ENCODE measurements at places on chromosomes 7 and 10.

DNA sequence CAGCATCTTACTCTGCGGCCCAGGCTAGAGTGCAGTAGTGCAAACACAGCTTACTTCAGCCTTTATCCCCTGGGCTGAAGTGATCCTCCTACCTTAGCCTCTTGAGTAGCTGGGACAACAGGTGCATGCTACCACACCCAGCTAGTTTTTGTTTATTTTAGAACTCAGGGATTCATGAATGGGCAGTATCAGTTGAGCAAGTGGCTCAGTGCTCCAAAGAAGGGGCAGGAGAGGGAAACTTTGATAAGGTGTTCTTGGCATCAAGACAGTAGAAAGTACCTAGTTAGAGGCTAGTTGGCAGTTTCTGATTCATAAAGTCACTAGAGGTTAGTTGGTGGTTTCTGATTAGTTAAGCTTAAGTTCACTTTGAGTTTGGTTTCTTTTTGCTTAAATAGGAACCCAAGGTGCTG is 18.4 kb downstream of the TRIM24 start:
- peak; percentile 43 for DNase-seq

- no peak for DNase-seq
These were observed 29.7 kb downstream of the AP3M1 start for GRCh38 chr10:74120911-74121310.

DNA sequence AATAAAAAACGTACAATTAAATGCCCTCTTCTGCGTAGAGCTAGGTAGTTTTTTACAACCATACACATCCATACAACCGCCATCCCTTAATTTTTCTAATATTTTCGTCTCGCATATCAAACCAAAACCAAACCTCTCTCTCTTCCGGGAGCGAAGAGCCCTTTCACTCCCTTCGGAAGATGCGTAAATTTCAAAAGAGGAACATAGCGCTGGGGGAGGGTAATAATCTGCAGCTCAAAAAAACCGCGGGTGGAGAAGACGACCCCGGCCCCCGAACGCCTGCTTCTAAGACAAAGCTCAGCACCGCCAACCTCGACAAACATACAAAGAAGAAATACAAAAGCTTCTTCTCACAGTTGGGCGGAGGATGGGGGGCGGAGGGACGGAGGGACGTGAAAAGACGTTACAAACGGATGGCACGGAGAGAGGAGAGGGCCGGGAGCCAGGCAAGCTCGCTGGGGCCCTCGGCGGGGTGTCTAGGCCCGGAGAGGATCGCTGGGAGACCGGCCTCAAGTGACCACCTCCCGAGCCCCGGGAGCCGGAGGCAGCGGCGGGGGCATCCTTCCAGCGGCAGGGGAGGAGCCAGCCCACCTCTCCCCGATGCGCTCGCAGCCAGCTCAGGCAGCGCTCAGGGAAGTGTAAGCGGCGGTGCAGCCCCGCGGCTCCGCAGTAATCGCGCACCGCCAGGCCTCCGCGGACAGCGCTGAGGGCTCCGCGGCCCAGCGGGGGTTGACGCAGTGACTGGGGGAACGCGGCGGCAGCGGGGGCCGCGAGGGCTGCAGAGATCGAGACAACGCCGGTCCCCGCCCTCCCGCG is 851 bp downstream of the MKRN1 start:
- DNase-seq: peak; percentile 48

GRCh38 chr10:110304394-110304779 is 333 bp downstream of the SMNDC1 start:
- DNase-seq: no peak

- DNase-seq: no peak
These were observed 76.0 kb upstream of the GRB10 start for GRCh38 chr7:50858528-50859245.

GRCh38 chr10:6068006-6068405 is 5.8 kb upstream of the IL2RA start:
- no peak for DNase-seq

Data from activated CD4-positive, alpha-beta T cell treated with anti-CD3 and anti-CD28 coated beads, Interleukin-2, Interleukin-6, amounts not matched to agents 100 ng/mL and 50 ng/mL, durations not matched to agents 16 hours and 8 hours (primary cell).